ENCODE measurements at places on chromosomes 12 and 14.

GRCh38 chr12:47882781-47883546 is 21.8 kb downstream of the VDR start:
- no peak for DNase-seq

GRCh38 chr12:27821259-27821973 is 41.4 kb upstream of the MANSC4 start:
- DNase-seq, result no peak

DNA sequence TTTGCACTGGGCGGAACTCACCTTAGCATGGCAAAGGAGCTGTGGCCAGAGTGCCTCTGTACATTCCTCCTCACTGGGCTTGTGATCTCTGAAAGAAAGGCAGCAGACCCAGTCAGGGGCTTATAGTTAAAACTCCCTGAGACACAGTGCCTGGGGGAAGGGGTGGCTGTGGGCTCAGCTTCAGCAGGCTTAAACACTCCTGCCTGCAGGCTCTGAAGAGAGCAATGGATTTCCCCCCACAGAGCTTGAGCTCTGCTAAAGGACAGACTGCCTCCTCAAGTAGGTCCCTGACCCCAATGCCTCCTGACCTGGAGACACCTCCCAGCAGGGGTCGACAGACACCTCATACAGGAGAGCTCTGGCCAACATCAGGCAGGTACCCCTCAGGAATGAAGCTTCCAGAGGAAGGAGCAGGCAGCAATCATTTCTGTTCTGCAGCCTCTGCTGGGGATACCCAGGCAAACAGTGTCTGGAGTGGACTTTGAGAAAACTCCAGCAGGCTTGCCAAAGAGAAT is 327.5 kb upstream of the SLC16A7 start:
- DNase-seq, result no peak

DNA sequence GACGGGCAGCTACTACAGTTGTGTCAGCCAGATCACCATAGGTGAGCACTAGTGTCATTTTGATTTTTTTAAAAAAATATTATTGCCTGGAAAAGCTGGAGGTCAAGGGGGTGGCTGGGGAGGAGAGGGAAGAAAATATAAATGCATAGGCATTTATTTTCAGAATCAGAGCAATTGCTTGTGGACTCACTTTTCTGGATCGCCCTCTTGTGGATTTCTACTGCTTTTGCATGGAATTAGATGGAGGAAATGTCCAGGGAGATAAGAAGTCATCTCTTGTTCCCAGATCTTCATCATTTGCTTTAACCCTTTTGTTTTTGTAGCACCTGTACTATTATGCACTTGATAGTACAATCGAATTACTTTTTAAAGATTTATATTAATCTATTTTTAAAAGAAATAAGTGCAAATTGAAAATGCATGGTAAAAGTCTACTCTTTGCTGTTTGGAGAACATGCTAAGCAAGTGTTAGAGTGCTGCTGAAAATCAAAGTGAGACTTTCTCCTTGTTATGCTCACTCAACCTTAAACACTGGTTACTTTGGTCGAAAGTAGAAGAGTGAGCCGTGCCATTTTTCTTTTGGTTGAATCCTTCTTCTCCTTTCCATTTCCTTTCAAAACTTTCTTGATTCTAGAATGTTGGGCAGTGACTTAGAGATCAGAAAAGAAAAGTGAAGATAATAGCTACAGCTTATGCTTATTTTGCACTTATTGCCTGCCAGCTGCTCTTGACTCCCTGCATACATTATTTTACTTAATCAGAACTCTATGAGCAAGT is 60.6 kb upstream of the ANO4 start:
- DNase-seq, result no peak

- no peak for DNase-seq
Measured at GRCh38 chr14:69635981-69636639, 24.7 kb downstream of the SUSD6 start.

DNA sequence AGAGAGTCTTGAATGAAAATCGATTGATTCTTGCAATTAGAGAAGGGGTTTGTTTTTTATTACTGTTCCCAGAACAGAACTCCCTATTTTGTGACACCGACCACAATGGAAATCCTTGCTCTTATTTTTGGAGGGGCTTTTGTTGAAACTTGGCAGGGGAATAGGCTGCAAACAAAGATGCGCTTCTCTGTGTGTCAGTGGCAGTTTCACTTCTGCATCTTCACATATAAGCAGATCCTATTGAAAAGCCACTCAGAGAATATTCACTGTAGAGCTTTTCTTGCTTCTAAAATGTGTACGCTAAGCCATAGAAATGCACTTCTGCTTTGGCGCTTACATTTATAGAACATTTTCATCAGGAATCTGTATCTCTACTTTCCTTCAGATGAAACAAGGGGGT is 1822.4 kb upstream of the SEL1L start:
- no peak for DNase-seq

DNA sequence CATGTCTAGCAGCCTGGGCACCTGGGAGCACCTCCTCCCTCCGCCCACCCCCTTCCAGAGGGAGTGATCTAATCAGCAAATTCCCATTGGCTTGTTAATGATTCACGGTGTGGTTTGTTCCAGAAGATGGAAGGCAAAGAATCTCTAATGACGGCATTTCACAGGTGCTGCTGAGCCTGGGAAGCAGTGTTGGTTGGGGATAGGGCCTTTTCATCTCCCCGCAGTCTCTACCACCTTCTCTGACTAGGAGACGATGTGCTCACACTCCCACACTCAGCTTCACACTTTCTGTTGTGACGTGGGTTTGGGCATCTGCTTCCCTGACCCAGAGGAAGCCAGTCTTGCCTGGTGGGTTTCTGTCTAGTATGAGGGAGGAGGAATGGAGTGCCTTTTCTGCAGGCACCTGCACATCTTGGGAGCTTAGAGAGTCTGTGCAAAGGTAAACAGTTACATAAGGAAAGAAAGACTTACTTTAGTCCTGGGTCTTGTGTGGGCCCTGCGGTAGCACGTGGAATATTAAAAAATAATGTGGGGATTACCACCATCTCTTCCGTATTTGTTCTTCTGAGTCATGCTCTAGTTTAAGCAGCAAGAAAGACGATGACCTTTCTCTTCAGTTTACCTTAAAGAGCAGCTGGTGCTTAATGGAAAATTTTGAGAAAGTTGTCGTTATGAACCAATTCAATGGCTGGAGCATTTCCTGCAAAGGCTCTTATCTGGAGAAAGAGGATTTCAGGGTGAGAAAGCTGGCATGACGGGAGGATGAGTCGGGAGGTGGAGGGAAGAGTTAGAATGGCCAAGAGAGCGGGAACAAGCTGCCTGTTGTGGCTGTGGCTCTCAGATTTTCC is 70.6 kb upstream of the ARHGAP5 start:
- DNase-seq, result no peak

DNA sequence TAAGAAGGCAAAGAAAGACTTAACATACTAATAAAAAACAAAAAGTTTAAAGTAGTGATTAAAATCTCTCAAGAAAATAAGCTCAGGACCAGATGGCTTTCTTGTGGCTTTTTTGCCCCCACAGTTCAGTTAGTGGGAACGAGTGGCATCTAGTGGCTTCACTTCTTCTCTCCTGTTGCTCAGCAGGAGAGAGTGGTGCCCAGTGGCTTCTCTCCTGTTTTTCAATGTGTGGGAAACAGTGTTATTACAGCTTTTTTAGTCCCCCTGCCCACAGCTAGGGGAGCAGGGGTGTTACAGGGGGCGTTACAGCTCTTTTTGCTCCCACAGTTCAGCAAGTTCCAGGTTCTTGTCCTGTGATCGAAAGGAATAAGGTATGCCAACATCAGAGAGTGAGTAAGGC is 135.2 kb downstream of the RERGL start:
- DNase-seq, result no peak
